ENCODE measurements at places on chromosomes 11 and 22.

- H3K27ac ChIP-seq: peak overlapping the region; percentile 97
- no peaks in the 10 kb centered on the region for H3K27me3 ChIP-seq
- peak overlapping the region; percentile 80 for H3K4me3 ChIP-seq
- peaks cover 4% of the 10 kb centered on the region for H3K36me3 ChIP-seq
- DNase-seq: no peak
Observed at GRCh38 chr22:23786261-23786710, 480 bp upstream of the SMARCB1 start.

GRCh38 chr11:93583490-93583889 lies 40.3 kb upstream of the SMCO4 start:
- H3K27ac ChIP-seq: no peak overlapping the region
- peaks cover 4% of the 10 kb centered on the region for H3K27me3 ChIP-seq
- H3K4me3 ChIP-seq: no peak overlapping the region
- DNase-seq: no peak
- no peaks in the 10 kb centered on the region for H3K36me3 ChIP-seq
- peaks cover 3% of the 10 kb centered on the region for H3K4me1 ChIP-seq

- H3K4me3 ChIP-seq: no peak overlapping the region
- H3K4me1 ChIP-seq: peaks cover 29% of the 10 kb centered on the region
- no peaks in the 10 kb centered on the region for H3K27me3 ChIP-seq
- no peak overlapping the region for H3K27ac ChIP-seq
Observed at GRCh38 chr22:49944399-49944891, 16.1 kb upstream of the PIM3 start.

- peaks cover 6% of the 10 kb centered on the region for H3K27me3 ChIP-seq
- no peak for DNase-seq
- H3K4me1 ChIP-seq: peaks cover 7% of the 10 kb centered on the region
- H3K27ac ChIP-seq: no peak overlapping the region
Observed at GRCh38 chr11:116225236-116225635, 547.6 kb downstream of the BUD13 start.

GRCh38 chr11:88886796-88887195 lies 179.0 kb downstream of the GRM5 start:
- DNase-seq: no peak
- H3K4me3 ChIP-seq: no peak overlapping the region
- H3K27me3 ChIP-seq: no peaks in the 10 kb centered on the region
- H3K4me1 ChIP-seq: no peaks in the 10 kb centered on the region

- peaks cover 10% of the 10 kb centered on the region for H3K4me1 ChIP-seq
- DNase-seq: no peak
- H3K36me3 ChIP-seq: peaks cover 38% of the 10 kb centered on the region
- no peak overlapping the region for H3K4me3 ChIP-seq
- H3K27me3 ChIP-seq: no peaks in the 10 kb centered on the region
Observed at GRCh38 chr22:17903564-17904295, 120.6 kb downstream of the MICAL3 start.

- H3K27ac ChIP-seq: no peak overlapping the region
- no peak overlapping the region for H3K4me3 ChIP-seq
- H3K4me1 ChIP-seq: peaks cover 2% of the 10 kb centered on the region
- no peak for DNase-seq
Observed at GRCh38 chr11:92931746-92932422, 37.6 kb upstream of the MTNR1B start.

DNA sequence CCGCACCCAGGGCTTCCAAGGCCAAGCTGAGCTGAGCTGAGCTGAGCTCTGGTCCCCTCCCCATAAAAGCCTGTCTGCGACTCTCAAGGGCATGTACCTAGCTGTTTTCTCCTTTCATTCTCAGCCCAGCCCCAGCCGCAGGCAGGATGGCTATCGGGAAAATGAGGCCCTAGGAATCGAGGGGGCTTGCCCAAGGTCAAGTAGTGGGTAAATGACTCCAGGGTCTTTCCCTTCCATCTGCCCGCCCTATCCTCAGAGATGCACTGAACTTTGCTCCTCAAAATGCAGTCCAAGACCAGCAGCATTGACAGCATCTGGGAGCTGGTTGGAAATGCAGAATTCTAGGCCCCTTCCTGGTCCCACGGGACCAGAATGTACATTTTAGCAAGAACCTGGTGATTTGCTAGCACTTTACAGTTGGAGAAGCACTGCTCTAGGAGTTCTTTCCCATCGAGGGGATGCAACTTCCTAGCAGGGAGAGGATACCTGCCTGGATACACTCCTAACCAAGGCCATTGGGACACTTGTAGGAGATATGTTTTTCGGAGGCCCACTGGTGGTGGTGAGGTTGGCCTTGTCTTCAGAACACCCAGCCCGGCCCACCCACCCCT lies 43.2 kb upstream of the ACCSL start:
- no peak overlapping the region for H3K4me3 ChIP-seq
- DNase-seq: peak; percentile 26
- H3K27ac ChIP-seq: no peak overlapping the region
- peaks cover 26% of the 10 kb centered on the region for H3K4me1 ChIP-seq
- no peaks in the 10 kb centered on the region for H3K36me3 ChIP-seq

DNA sequence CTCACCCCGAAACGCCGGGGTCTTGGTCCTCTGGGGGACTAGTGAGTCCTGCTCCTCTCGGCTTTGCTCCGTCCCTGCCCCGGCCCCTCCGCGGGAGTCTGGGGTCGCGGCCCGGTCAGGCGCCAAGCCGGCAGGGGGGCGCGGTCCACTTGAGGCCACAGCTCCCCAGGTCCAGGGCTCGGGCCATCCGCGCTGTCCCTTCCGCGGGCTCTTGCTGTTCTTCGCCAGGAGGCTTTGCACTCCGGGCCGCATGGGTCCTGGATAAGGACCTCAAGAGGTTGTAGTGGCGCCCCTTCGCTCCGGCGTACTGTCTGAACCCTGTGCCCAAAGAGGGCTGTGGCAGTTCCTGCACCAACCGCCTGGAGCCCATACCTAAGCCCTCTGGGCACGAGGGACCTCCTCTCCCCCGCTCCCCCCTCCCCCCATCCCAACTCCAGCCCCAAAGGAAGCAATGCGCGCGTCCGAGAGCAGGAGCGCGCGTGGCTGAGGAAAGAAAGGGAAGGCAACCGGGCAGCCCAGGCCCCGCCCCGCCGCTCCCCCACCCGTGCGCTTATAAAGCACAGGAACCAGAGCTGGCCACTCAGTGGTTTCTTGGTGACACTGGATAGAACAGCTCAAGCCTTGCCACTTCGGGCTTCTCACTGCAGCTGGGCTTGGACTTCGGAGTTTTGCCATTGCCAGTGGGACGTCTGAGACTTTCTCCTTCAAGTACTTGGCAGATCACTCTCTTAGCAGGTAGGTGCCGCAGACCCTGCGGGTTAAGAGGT lies at the start of gene ADM:
Gene ADM (plus strand): TSS at position 579 of the 767 bp plus-strand sequence. CDS start 628 bp downstream, outside the sequence.
- peak within 1 kb of the TSS; percentile 83 for H3K27ac ChIP-seq
- DNase-seq: no peak
- H3K27me3 ChIP-seq: peaks cover 44% of the 10 kb centered on the region
- H3K4me3 ChIP-seq: peak within 1 kb of the TSS; percentile 97
- H3K36me3 ChIP-seq: no peaks in the 10 kb centered on the region
- H3K4me1 ChIP-seq: peaks cover 32% of the 10 kb centered on the region

GRCh38 chr11:32069361-32070058 lies 21.4 kb upstream of the RCN1 start:
- peaks cover 61% of the 10 kb centered on the region for H3K4me1 ChIP-seq
- DNase-seq: no peak
- peaks cover 15% of the 10 kb centered on the region for H3K27me3 ChIP-seq
- H3K4me3 ChIP-seq: no peak overlapping the region
- peak overlapping the region; percentile 21 for H3K27ac ChIP-seq

DNA sequence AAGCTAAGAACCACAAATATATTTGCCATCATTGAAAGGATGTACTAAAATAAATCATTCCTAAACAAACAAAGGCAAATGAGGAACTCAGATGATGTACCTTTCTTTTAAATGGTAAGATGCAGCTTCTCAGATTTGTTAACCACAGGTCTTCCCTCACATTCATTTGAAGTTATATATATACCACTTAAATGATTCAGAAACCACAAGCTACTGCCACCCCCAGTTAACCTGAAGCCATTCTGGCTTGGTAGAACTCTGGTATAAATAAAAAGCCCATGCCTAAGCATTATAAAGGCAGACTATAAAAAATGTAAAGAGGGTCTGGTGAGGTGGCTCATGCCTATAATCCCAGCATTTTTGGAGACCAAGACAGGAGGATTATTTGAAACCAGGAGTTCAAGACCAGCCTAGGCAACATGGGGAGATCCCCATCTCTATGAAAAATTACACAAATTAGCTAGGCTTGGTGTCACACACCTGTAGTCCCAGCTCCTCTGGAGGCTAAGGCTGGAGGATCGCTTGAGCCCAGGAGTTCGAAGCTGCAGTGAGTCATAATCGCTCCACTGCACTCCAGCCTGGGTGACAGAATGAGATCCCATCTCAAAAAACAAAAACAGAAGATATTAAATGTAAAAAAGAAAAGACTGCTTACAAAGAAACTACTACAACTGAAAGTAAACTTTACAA lies 1185.3 kb downstream of the JRKL start:
- DNase-seq: no peak
- H3K4me3 ChIP-seq: no peak overlapping the region
- H3K4me1 ChIP-seq: no peaks in the 10 kb centered on the region

DNA sequence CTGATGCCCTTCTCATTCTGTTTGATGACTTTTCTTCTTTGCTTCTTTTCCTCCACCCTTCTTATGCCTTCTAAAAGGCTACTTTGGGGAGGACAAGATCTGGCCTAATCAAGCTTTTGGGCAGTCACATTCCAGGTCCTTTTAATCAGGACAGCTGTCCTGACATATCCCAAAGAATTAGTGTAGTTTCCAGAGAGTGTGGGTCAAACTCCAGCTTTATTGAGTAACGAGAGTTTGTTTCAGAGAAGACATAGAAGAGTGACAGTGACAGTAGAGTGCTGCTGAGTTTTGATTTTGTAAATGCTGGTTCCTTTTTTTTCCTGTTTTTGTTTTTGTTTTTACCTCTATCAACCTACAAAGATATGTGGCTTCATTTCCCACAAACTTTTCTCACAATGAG lies 158.4 kb upstream of the SESN3 start:
- no peaks in the 10 kb centered on the region for H3K36me3 ChIP-seq
- peaks cover 5% of the 10 kb centered on the region for H3K4me1 ChIP-seq
- no peaks in the 10 kb centered on the region for H3K27me3 ChIP-seq
- no peak overlapping the region for H3K27ac ChIP-seq
- no peak for DNase-seq

DNA sequence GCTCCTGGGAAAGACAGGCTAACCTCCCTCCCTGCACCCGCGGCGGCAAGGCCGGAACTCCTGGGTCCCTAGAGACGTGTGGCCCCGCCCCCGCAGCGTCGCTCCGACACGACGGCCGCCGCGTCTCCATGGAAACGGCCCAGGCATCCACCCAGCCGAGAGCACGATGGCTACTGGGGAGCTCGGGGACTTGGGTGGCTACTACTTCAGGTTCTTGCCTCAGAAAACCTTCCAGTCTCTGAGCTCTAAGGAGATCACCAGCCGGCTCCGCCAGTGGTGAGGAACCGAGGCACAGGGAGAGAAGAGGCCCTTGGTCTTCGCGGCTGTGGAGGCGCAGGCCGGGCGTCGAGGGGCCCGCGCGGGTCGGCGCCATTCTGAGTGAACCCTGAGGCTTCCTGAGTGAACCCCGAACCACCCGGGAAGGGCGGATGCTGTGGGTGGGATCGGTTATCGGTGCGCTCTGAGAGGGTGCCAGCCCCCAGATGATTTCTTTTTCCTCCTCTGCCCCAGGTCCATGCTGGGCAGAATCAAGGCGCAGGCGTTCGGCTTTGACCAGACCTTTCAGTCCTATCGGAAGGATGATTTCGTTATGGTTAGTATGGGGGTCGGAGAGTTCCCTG lies at the start of gene CFAP300:
Gene CFAP300 (plus strand): TSS at position 133 of the 620 bp plus-strand sequence. CDS start 34 bp downstream, at position 167.
- H3K27ac ChIP-seq: peak within 1 kb of the TSS; percentile 77
- H3K4me3 ChIP-seq: peak within 1 kb of the TSS; percentile 62
- peaks cover 10% of the 10 kb centered on the region for H3K4me1 ChIP-seq
- peak; percentile 50 for DNase-seq
- H3K27me3 ChIP-seq: no peaks in the 10 kb centered on the region

DNA sequence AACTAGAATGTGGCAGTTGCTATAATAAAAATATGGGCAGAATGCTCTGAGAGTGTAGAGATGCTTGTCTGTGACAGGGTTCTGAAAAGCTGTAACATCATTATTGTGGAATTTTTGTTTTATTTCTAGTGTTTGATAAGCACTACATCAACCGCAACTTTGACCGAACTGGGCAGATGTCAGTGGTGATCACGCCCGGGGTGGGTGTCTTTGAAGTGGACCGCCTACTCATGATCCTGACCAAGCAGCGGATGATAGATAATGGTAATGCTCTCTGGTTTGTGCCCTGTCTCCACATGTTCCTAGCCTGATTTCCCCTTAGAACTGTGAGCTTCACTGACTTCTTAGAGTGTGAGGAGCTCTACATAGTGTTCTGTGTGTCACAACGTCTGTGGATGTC lies 48.8 kb downstream of the DEPDC5 start:
- peaks cover 44% of the 10 kb centered on the region for H3K36me3 ChIP-seq
- no peaks in the 10 kb centered on the region for H3K27me3 ChIP-seq
- no peak for DNase-seq
- H3K4me1 ChIP-seq: no peaks in the 10 kb centered on the region
- H3K4me3 ChIP-seq: no peak overlapping the region

DNA sequence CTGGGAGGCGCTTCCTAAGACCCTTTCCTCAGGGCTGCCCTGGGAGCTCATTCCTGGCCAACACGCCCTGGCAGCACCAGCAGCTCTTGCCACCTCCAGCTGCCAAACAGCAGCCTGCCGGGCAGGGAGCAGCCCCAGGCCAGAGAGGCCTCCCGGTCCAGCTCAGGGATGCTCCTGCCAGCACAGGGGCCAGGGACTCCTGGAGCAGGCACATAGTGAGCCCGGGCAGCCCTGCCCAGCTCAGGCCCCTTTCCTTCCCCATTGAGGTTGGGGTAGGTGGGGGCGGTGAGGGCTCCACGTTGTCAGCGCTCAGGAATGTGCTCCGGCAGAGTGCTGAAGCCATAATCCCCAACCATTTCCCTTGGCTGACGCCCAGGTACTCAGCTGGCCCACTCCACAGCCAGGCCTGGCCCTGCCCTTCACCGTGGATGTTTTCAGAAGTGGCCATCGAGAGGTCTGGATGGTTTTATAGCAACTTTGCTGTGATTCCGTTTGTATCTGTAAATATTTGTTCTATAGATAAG lies 7.6 kb downstream of the SLC39A13 start:
- peak; percentile 64 for DNase-seq
- H3K27me3 ChIP-seq: no peaks in the 10 kb centered on the region
- peak overlapping the region; percentile 89 for H3K27ac ChIP-seq
- peaks cover 13% of the 10 kb centered on the region for H3K4me1 ChIP-seq
- H3K36me3 ChIP-seq: peaks cover 12% of the 10 kb centered on the region

DNA sequence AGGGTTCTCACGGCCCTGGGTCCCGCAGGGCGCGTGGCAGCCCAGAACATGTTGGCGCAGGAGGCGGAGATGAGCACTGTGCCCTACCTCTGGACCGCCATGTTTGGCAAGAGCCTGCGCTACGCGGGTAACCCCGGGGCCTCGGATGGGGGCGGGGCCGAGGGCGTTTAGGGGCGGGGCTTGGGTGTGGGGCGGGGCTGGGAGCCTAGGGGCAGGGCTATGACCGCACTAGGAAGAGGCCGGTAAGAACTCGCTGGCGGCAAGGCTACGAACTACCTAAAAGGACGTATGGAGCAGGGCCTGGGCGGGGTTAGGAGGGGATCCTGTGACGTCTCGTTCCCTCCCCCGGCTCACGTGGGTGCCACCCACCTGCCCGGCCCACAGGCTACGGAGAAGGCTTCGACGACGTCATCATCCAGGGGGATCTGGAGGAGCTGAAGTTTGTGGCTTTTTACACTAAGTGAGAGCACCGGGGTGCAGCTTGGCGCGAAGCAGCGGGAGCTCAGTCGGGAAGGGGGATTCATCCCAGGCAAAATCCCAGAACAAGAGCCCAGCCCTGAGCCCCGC lies 2.8 kb upstream of the LZTR1 start:
- DNase-seq: peak; percentile 70
- peaks cover 12% of the 10 kb centered on the region for H3K27me3 ChIP-seq
- H3K4me3 ChIP-seq: peak overlapping the region; percentile 99
- peaks cover 35% of the 10 kb centered on the region for H3K4me1 ChIP-seq

All from mesothelial cell of epicardium (in vitro differentiated cells).